NCI-H1105 (cell line): ENCODE measurements at places on chromosomes 13 and 19.

- DNase-seq = no peak
Measured at GRCh38 chr13:112117258-112117954, 50.5 kb downstream of the SOX1 start.

DNA sequence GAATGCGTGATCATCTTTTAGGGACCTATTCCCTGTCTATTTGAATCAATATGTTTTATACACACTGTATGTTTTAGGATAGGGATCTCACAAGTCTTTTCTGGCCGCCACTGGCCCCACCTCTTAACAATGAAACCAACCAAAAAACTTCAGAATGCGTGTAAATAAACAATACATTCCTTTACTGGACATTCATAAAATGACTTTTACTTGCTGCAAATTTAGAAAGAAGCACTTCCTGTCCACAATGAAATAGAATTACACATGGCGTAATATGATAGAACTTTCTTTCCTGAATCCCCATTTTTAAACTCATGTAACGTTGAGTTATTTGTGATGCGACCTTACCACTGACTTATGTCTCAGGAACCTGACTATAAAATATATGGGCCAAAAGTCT, 233.6 kb downstream of the SLITRK6 start:
- DNase-seq = no peak

GRCh38 chr13:110444226-110444653, 117.3 kb downstream of the RAB20 start:
- DNase-seq = no peak

GRCh38 chr13:59409634-59410200, 754.0 kb downstream of the DIAPH3 start:
- peak; percentile 54 for DNase-seq

GRCh38 chr19:47601180-47601904, 7.6 kb upstream of the BICRA start:
- DNase-seq = no peak

- no peak for DNase-seq
Measured at GRCh38 chr19:55720801-55721200, 17.4 kb downstream of the NLRP9 start.

DNA sequence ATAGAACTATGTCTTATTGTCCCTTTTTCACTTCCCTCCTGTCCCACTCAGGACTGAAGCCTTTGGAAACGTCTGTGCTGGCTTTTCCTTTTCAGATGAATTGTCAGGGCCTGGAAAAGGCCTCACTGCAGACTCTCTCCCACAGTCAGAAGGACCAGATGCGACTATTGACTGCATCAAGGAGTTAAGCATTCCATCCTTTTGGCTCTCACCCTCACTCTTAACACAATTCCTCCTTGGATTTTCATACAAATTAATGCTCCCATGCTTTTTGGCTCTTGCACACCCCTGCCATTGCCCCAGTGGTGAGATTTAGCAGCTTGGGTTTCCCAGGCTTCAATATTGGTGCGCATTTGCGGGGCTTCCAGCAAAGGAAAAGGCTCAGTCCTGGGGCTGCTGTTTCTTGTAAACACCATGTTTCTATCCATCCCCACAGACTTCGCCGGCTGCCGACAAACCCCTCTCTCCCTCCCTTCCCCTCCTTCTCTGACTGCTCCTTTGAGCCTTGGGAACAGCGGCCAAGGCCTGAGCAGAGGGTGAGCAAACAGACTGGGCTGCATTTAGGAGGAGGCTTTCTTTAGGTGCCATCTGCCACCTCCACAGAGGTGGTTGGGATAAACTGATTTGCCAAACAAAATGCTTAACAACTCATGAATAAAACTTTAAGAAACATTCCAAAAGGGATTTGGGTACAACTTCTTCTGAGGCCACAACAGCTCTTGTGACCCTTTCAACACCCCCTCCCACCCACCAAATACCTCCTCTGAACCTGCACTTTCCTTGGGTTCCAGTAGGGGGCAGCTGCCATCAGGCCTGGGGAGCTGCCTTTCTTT, 48.6 kb upstream of the PCDH8 start:
- DNase-seq = no peak

DNA sequence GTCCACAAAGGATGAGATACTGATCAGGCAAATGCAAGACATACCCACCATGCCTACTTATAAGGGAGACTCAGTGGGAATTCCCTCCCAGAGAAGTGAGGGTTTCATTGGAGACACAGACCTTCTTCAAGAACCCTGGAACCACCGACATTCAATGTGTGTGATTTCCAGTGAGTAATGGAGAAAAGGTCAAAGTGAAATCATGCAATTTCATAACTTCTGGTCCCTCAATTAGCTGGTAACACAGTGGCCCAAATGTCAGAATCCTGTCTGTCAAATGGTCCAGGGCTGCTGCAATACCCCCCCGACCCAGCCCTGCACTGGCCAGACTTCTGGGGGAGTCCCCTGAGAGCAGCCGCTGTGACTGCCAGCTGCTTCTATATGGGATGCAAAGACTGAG, 4.7 kb upstream of the METTL21C start:
- no peak for DNase-seq
